ENCODE measurements at places on chromosomes 1 and 21. TPM values are rescaled to one million over a fixed set of nuclear protein-coding genes. Genes with fewer than 3 reads are reported as not detected.

CD1B gene
- not detected for total RNA-seq

CLIC6 gene
- total RNA-seq, result 0.31 TPM

ALX3 gene
- total RNA-seq, result not detected

APP gene
- total RNA-seq, result 81.4 TPM

DNA sequence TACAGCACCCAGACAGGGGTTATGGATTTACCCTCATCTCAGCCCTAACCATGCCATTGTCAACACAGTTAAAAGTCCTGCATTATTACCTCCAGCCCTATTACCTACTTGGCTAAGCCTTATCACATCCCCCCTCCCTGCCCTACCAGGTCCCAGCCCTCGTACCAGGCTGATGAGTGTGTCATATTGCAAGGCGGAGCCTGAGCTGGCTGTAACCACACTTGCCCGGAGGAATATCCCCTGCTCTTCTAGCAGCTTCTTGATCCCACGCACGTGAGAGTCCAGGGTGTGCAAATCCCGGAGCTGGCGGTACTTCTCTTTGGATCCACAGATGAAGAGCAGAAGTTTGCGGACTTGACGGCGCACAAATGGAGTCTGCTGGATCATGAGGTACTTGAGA lies 87.4 kb downstream of the UBR4 start:
- no peak for DNase-seq

DNA sequence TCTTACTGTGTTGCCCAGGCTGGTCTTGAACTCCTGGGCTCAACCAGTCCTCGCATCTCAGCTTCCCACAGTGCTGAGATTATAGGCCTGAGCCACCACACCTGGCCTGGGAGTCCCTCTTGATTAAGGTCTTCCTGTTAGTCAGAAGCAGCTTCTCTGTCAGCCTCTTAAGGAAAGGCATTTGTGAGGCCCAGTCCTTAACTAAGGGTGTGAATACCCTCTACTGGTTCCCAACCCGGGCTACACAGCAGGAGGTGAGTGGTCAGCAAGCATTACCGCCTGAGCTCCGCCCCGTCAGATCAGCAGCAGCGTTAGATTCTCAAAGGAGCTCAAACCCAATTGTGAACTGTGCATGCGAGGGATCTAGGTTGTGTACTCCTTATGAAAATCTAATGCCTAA lies 117.2 kb downstream of the DYRK1A start:
- DNase-seq, result no peak

DNA sequence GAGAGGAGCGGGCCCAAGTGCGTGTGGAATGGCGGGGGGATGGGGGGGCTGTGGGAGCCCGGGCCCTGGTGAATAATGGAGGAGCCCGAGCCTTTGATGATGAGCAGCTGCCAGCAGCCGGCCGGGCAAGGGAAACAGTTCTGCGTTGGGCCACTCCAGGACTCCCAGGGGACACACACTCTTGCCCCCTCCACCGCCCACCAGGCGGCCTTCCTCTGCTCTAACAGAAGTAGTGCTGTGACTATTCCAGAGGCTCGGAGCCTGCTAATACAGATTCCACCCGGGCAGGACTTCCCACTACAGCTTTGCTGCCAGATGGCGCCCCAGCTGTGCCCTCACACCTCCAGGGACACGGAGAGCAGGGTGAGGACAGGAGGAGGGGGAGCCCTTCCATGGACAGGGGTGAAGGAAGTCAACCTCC lies 48.2 kb upstream of the LRP8 start:
- DNase-seq, result no peak

DNA sequence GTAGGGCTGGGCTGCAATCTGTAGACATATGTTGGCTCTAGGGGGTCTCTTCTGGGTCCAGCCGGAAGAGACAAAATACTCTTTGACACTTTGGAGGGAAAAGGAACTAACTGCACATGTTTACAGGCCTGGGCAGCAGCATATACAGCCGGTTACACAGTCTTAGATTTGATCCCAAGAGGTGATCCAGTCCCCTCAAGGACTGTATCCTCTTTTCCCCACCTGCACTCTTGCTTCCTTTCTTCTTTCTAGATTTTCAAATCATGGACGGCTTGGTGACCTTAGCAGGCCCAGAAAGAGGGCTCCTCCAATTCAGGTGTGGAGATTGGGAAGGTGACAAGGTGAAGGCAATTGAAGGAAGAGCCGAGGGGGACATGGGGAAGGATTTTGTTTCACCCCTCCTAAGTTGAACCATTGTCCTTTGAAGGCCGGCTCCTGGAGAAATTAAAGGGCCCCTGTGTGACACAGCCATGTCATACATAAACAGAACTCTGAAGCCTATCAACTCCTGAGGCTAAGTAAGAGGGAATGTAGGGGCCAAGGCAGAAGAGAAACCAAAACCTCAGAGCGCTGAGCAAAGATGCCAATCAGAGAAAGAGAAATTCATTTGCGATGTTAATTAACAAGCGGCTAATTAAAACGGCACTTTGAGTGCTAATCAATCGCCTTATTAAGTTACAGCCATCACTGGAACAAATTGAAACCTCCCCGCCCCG lies 5.9 kb upstream of the BARHL2 start:
- no peak for DNase-seq

- no peak for DNase-seq
Observed at GRCh38 chr1:225748529-225748928, 29.1 kb upstream of the SRP9 start.

DNA sequence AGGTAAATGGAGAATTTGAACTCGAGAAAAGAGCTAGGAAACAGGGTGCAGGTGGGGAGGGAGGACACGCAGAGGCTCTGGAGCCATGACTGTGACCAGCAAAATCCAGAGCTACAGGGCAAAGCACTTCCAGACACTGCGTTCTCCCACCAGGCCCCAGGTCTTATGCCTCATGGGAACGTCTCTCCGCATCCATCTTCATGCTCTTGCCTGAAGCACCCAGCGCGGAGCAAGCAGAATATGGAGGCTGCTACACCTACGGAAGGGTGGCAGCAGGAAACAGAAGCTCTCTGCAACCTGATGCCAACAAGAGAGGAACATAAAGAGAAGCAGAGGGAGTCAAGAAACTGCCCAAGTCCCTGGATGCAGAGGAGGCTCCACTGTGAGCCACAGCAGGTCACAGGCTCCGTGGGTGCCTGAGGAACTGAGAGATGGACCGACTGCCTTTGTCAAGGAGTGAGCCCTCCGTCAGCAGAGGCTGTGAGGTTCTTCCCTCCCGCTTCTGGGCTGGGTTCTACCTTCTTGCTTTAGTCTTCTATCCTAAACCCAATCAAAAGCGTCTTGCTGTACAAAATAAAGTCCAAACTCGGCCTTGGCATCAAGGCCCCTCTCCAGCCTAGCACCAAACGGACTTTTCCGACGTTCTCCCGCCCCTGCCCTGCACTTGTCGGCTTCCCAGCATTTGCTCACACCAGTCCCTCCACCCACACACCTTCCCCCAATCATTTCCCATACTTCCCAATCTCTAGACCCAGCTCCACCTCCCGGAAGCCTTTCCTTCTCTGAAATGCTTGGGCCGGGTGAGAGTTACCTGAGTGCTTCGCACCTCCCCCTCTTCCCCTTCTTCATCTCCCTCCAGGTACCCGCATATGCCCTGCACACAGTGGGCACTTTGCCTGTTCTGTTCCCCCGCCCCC lies 930 bp downstream of the DHCR24 start:
- DNase-seq, result no peak

DNA sequence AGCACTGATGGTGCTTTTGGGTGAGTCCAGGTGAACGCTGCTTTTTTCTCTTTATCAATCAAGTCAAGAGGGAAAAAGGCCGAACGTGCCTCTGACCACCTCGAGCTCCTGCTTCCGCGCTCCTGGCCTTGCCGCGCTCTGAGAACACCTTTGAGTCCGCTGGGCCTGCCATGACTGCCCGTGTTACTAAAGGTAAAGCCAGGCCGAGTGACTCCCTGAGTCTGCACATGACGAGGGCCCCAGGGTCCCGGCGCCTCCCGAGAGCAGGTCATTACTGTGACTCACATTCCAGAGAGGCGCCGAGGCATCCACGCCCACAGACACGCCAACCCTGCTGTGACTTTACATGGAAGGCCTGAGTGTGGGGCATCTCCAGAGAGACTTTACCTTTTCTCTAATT lies 11.1 kb downstream of the POFUT2 start:
- DNase-seq, result peak; percentile 43
